Fibroblast of the aortic adventitia (primary cell): ENCODE measurements at places on chromosomes 5 and 9.

GRCh38 chr5:167639273-167639672 lies 652.2 kb upstream of the WWC1 start:
- peak; percentile 82 for DNase-seq

DNA sequence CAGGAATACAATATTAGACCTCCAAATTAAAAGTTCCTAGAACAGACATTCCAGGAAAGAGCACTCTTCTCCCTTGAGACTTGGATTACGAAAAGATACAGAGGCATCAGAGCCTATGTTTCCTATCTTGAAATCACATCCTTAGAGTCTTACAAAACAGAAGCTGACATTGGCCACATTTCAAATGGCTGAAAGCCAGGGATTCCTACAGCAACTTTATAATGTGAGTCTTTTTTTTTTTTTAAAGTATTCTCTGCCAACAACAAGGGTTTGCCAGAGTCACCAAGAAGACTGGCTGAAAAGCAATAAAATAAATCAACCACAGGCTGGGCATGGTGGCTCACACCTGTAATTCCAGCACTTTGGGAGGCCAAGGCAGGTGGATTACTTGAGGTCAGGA lies 63.1 kb downstream of the TRPM6 start:
- DNase-seq, result peak; percentile 38

GRCh38 chr9:125960626-125961025 lies 213.5 kb downstream of the PBX3 start:
- no peak for DNase-seq

DNA sequence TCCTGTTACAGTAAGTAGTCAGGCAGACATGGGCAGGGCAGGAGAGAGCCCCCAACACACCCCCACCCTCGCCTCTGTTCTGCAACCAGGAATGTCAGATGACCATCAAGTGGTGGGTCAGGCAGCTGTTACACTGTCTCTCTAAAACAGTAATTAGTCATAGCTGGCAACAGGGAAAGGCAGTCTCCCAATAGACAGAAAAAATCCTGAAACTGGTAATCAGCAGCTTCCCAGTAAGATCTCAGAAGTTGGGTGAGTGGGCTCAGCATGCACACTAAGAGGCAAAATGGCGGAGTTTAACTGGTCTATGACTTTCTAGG lies 90.2 kb downstream of the C5orf15 start:
- no peak for DNase-seq

GRCh38 chr5:107364443-107365319 lies 306.1 kb downstream of the EFNA5 start:
- DNase-seq, result no peak

- no peak for DNase-seq
Observed at GRCh38 chr5:169697511-169697890, 60.4 kb downstream of the DOCK2 start.

- DNase-seq, result no peak
Observed at GRCh38 chr5:61635271-61635670, 303.2 kb downstream of the ZSWIM6 start.

- peak; percentile 39 for DNase-seq
Observed at GRCh38 chr5:59038798-59039295, 456.0 kb downstream of the RAB3C start.
